ENCODE measurements at places on chromosomes 7 and 10.

DNA sequence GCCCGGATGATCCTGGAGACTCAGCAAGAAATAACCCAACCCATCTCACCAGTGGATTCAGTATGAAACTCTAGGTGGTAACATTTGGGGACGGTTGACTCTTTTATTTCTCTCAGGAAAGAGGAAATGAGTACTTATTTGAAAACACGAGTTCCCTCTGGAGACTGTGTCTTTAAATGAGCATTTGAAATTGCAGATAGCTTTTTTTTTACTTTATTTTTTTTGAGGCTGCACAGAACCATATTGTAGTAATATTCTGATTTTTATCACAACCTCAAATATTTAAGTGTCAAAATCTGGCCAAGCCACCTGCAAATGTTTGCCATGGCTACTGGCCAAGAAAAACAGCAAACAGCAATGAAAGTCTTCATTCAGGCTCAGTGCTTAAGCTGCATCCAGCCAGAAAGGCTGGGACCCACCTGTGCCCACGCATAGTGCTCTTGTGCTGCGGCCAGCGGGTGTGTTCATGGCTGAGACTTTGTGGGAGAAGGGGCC lies 160.8 kb downstream of the CREB5 start:
- DNase-seq = no peak

- DNase-seq = no peak
Measured at GRCh38 chr10:29322918-29323317, 34.0 kb downstream of the LYZL1 start.

DNA sequence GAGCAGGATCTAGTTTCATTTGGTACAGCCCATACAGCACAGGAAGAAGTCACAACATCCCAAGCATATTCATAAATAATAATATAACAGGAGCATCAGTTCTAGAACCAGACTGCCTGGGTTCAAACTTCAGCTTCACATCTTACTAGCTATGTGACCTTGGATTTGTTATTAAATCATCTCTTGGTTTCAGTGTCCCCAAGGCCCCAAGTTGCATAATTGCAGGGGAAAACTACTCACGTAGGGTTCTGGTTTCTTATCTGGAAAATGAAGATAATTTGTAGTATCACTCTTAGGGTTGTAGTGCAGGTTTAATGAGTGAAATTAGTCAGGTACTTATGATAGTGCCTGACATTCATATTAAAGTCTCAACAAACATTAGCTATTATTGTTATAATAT lies 5.5 kb upstream of the IQUB start:
- no peak for DNase-seq

DNA sequence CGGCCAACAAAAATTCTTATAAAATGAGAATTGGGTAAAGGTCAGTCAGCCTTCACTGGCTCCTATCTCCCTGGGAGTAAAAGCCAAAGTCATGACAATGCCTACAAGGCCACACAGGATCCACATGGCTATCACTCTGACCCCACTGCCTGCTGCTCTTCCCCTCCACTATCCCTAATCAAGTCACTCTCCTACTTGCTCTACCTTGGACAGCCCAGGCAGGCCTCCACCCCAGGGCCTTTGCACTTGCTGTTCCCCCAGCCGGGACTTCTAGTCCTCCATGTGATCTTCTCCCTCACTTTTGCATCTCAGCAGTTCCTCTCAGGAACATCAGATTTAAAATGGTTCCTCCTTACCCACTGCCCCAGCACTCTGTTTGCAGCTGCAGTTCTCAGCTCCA lies 50.6 kb downstream of the PRR15 start:
- DNase-seq = no peak

DNA sequence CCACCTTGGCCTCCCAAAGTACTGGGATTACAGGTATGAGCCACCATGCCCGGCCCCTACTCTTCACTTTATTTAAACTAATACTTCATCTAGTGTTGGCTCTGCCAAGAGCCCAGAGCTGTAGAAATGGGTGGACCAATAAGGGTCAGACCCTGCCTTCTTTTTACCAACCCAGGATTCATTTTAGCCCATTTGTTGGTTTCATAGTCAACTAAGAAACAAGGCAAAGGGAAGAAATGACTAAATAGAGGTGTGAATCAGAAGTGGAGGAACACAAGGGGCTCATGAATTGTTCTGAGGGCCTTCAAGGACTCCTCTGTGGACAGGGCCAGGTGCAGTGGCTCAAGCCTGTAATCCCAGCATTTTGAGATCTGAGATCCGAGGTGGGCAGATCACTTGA lies 1.1 kb downstream of the ANKRD2 start:
- no peak for DNase-seq

- no peak for DNase-seq
Measured at GRCh38 chr10:14302035-14302434, 28.7 kb downstream of the FRMD4A start.

GRCh38 chr7:38881947-38882684 lies 26.9 kb downstream of the VPS41 start:
- DNase-seq = no peak

DNA sequence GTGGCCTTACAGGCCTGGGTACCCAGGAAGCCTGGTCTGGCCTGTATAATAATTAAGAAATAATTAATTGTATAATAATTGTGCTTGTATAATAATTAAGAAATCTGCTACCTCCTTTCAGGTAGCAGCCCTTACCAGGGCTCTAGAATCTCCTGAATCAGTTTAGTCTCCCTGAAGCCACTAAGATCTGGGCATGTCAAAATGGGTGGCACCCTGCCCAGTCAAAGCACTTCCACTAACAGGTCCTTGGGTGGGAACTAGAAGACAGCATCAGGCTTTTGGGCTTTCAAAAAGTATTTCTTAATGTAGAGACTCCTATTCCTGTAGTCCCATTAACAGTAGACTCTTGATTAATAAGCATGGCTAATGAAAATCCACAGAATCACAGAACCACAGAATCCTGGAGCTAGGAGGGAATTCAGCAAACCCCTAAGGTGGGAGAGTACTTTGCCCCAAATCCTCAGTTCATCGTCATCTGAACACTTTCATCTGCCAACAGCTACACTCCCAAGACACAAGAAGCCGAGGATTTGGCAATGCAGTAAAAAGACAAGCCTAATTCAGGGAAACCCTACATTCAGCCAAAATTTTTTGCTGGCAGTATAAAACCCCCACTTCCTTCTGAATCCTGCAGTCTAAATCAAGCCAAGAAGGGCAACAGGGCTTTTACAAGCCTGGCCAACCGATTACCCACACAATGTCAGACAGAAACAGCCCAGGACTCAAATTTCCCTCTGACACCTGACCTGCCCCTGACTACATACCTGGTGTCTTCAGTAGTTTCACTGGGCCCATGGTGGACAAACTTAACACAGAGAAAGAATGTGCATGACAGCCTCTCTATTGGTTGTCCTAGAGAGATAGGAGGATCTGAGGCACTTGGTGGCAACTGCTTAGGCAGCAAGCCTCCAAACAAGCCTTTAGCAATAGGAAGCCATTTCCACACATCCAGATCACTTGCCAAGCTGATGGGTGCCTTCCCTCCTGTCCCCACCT lies 5.9 kb upstream of the IL6 start:
- no peak for DNase-seq

DNA sequence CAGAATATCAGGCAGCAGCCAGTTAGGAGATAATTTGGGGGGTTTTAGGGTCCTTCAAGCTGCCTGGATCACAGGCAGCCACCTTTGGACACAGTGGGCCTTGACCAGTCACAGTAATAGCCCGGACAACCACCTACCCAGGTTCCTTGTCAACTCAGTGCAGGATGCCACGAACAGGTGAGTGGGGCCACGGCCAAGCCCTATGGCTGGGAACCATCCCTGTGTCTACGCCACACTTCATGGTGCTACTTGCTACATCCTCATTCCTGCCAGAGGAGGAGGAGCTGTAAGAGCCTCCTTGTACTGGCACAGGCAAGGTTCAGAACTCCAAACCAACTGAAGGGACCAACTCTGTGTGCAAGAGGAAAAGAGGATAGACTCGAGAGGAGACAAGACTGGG lies 19.9 kb downstream of the ITPRIP start:
- DNase-seq = no peak

GRCh38 chr7:121219026-121219425 lies 109.8 kb upstream of the WNT16 start:
- no peak for DNase-seq

- no peak for DNase-seq
Measured at GRCh38 chr10:74816824-74817498, 9.4 kb upstream of the KAT6B start.

- DNase-seq = no peak
Measured at GRCh38 chr10:90318659-90319058, 539.2 kb downstream of the HTR7 start.

- DNase-seq = no peak
Measured at GRCh38 chr10:102393411-102394078, 2.0 kb upstream of the NFKB2 start.

DNA sequence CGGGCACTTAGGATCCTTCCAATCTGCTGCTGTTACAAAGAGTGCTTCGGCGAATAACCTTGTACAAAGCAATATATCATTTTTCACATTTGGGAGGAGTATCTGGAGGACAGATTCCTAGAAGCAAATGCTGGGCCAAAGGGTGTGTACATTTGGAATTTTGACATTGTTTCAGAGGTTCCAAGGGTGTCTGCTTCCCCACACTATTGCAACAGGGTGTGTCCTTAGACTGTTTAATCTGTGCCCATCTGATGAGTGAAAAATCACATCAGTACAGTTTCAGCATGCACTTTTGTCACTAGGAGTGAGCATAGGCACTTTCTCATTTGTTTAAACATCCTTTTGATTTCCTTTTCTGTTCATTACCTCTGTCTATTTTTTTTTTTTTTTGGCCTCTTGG lies 8.6 kb upstream of the ELFN1 start:
- DNase-seq = no peak

GRCh38 chr7:15199482-15199881 lies 296.9 kb upstream of the DGKB start:
- DNase-seq = no peak

GRCh38 chr7:43508461-43508860 lies 74.4 kb upstream of the STK17A start:
- DNase-seq = no peak

DNA sequence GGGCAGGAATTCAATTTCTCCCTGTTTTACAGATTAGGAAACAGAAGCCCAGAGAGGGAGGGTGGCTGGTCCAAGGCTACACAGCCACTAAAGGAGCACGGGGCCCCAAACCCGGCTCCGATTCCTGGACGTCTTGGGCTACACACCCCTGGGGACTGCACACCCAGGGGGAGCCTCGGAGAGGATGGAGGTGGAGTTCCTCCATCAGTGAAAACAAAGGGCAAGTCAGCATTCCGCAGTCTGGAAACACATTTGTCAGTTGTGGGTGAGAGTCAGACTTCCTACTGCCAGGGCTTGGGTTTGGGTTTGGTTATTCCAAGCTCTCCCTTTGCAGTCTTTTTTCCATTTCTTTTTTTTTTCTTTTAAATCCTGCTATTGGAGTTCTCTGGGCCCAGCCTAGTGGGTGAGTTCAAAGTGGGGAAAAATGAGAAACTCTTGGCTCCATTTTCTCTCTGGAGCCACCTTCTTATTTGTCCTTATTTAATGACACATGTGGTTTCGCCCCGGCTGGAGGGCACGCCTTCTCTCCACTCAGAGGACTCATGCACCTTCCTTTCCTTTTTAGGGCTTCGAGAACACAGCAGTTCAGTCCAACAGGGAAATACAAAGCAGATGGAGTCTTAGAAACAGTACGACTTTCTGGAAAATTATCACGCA lies 59.9 kb upstream of the AQP1 start:
- no peak for DNase-seq

- DNase-seq = no peak
Measured at GRCh38 chr10:112677689-112678088, 230.7 kb downstream of the VTI1A start.

- DNase-seq = no peak
Measured at GRCh38 chr10:101495324-101495925, 92.6 kb downstream of the POLL start.

GRCh38 chr10:23994459-23995046 lies 214.4 kb upstream of the KIAA1217 start:
- no peak for DNase-seq

DNA sequence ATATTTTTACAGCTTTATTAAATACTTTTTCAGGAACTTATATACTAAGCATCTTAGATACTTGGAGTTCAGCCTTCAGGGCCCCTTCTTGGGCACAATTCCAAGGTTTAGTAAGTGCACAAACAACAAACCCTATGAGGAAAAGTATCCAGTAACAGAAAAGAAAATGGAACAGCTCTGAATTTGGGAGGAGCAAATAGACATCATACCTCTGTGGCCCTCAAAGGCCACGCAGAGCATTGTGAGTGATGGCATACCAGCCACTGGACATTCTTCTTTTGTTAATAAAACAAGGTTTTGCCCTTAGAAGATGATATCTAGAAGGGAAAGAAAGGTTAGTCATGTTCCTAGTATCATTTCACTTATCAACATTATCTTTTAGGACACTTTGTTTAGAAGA lies 46.0 kb downstream of the ST7 start:
- no peak for DNase-seq

DNA sequence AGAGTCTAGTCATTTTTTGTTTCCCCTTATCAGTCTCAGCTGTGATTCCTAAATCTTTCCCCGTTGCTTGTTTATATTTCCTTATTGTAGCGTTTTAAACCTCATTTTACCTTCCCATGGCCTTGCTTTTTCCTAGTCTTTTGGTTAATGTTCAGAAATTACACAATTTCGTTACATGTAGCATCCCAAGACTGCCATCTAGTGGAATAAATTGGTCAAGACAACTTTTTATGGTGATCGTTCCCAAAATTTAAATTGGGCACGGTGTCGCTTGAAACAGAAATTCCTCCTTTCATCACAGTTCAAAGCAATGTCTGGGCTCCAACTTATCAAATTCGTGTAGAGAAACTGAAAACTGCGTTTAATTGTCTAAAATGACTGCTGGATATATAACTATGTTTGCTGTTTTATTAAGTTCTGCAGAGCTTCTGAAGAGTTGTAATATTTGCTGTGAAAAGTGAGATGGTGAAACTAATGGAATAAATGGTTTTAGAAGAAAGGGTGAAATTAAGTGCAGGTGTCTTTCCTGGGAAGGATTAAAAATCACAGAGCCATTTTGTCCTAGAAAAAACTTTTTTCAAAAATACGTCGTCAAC lies 370.2 kb downstream of the PHF14 start:
- DNase-seq = no peak

DNA sequence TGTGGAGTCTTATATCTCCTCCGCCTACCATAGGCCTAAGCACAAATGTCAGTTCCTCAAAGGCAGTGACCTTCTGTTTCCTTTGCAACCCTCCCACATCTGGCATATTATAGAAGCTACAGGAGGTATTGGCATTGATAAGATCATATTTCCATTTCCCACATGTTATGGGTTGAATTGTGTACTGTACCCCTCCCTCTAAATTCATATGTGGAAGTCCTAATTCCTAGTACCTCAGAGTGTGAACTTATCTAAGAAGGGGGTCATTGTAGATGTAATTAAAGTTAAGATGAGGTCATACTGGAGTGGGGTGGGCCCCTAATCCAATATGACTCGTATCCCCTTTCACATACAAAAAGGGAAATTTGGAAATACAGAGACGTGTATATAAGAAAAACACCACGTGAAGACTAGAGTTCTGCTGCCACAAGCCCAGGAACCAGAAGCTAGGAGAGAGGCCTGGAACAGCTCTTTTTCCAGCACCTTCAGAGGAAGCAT lies 6.1 kb upstream of the LAMB4 start:
- DNase-seq = no peak

GRCh38 chr10:47261121-47261520 lies 38.9 kb upstream of the GDF10 start:
- peak; percentile 21 for DNase-seq

- no peak for DNase-seq
Measured at GRCh38 chr10:34719328-34719727, 95.8 kb downstream of the PARD3 start.

All from activated gamma-delta T cell treated with Interleukin-2 at 50 U/mL for 16 hours (primary cell).